ENCODE measurements at places on chromosomes 12 and 14.

GRCh38 chr14:103136388-103137271 lies 13.4 kb downstream of the TNFAIP2 start:
- DNase-seq: no peak

GRCh38 chr12:105368047-105368646 lies 37.7 kb downstream of the C12orf75 start:
- DNase-seq: no peak

- DNase-seq: no peak
These were observed 9.8 kb downstream of the PSMA6 start for GRCh38 chr14:35301735-35302528.

DNA sequence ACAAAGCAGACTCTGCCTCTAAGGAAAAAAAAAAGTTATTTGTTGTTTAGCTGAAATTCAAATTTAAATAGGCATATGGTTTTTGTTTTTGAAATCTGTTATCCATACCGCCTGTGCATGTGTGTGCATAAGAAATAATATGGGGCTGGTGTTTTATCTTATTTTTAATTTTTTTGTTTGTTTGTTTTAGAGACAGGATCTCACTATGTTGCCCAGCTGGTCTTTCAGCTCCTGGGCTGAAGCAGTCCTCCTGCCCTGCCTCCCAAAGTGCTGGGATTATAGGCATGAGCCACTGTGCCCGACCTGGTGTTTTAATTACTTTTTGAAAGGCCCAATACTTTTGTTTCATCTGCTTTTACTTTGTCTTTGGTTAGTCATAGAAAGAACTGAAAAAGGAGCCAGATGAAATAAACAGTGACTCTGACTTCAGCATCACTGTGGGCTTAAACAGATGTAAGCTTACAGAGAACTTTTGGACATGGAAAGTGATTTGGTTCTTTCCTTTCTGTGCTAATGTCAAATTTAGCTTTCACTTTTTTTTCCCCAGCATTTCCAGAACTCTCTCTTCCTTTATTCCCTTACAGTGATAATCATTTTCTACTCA lies 37.2 kb downstream of the SUPT16H start:
- DNase-seq: no peak

GRCh38 chr12:15038137-15038536 lies 65.3 kb downstream of the PDE6H start:
- no peak for DNase-seq

DNA sequence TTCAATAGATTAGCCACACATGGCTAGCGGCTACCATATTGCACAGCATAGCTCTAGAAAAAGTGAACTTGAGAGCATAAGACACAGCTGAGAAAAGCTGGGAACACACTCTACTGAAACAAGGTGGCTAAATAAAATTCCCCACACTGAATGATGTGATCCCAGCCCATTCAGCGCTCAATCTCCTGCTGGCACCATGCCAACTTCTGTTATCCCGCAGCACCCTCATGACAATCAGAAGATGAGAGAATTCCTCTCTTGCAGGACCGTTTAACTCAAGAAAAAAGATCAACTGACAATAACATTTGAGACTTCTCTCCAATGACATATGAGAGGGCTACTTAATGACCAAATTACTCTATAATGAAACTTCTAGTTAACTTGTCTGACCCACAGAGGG lies 115.4 kb downstream of the ADAMTS20 start:
- DNase-seq: no peak
